ENCODE measurements at places on chromosomes 11 and 22.

DNA sequence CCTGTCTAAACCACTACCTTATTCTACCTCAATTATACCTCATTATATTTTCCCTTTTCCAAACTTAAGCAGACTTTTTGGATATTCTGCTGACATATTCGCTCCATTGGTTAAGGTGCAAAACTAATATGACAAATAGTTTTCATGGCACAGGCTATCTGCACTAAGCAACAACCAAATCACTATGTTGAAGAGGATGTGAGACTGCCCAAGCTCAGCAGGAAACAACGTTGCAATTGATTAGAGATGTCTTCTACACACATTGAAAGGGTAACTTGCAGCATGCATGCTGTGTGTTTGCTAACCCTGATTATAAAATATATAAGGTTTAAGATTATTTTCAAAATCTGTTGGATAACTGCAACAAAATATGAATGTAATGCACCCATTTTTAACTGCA, 61.6 kb downstream of the STK33 start:
- no peak for DNase-seq

DNA sequence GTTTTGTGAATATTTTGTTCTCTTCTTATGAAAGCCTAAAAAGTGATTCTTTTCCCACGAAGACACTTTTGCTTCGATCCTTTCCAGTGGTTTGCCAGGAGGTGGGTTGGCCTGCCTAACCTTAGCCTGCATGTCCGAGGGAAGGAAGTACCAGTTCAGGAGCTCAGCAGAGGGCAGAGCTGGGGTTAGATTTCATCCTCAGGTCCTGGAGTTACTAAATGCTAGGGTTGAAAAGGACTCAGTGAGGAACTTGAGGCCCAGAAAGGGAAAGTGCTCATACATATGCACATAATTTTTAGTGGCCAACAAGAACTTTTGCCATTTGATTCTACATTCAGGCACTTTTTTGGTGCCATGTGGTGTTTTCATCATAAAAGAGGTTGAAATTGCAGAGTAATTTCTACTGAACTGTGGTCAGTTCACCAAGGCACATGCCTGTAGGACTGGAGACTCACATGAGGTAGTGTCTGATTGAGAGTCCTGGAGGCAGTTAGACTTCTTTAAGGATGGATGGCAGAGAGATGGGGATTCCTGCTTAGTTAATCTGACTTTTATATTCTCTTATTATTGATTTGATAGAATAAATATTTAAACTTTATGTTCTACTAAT, 36.7 kb downstream of the NCAM1 start:
- no peak for DNase-seq

GRCh38 chr11:77959434-77959833, 35.0 kb downstream of the INTS4 start:
- no peak for DNase-seq

- no peak for DNase-seq
These were observed 5.1 kb downstream of the TOLLIP start for GRCh38 chr11:1304380-1304779.

DNA sequence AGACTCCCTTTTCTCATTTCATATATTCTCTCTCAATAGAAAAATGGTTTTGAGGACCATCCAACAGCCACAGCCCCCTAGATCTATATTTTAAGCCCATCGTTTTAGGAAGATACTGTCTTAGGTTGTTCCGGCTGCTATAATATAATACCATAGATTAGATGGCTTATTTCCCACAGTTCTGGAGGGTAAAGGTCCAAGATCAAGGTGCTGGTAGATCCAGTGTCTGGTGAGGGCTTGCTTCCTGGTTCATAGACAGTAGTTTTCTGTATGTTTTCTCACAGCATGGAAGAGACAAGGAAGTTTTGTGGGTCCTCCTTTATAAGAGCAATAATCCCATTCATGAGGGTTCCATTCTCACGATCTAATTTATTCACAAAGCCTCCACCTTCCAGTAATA, 215.1 kb downstream of the AASDHPPT start:
- no peak for DNase-seq

- DNase-seq, result no peak
These were observed 1052.9 kb downstream of the NTM start for GRCh38 chr11:132423266-132423665.

GRCh38 chr22:36775964-36776669, at the start of gene IFT27:
Gene IFT27, minus strand, starts transcription at chr22:36776119. Its CDS starts 412 bp downstream, at chr22:36775707.
- peak; percentile 100 for DNase-seq

- no peak for DNase-seq
These were observed 30.4 kb downstream of the KCNJ4 start for GRCh38 chr22:38424525-38425080.

Measured in neural progenitor cell (in vitro differentiated cells).